ENCODE measurements at places on chromosomes 12 and 14.
A peak's percentile ranks its signal among the peaks of the same experiment; 100 is the strongest.

GRCh38 chr14:29898470-29898869 is 29.2 kb downstream of the PRKD1 start:
- DNase-seq = no peak

DNA sequence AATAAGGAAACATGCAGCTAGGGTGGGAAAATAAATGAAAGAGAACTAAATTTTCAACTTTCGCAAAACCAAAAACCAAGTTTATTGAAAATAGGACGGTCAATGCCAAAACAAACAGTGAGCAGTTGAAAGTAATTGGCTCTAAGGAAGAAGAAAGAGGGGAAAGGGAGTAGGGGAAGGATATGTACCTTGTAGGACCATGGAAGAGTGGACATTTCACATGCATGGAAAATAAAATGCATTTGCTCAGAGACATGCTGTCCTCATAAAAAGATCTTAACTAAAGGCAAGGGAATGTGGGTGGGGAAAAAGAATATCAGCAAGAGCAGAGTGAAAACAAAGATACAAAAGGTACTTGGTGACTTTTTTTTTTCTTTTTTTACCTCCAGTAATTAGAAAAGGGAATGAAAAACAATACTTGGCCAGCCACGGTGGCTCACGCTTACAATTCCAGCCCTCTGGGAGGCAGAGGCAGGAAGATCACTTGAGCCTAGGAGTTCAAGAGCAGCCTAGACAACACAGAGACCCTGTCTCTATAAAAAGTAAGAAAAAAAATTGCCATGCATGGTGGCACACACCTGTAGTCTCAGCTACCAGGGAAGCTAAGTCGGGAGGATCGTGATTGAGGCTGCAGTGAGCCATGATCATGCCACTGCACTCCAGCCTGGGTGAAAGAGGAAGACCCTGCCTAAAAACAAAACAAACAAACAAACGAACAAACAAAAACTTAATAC is 6.6 kb downstream of the TXNDC16 start:
- no peak for DNase-seq

DNA sequence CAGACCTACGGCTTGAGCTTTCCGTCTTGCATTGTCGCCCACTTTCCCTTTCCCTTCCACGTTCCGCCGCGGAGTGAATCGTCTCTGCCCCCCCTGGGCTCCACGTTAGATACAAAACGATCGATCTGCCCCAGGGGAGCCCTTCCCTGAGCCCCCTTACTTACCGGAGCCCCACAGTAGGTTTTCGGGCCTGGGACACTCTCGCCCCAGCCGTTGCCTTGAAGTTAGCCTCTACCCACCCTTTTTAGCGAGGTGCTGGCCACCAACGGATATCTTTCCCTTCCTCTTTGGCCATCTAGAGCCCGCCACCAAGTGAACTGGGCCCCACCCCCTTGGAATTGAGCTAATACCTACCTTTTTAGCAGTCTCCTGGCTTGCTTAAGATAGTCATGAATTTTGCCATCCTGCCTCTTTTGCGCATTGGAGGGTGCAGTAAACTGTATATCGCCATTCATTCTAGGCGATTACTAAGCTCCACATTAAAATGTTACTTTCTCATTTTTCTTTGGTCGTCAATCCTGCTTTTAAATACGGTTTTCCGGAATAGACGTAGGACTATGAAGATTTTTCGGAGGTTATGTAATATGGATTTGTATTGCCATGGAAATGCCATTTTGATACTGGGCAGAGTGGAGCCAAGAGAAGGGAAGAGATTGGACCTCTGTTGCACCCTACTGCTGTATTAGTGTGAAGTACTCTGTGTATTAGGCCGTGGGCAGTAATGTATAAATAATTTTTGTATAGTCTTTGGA is 764 bp downstream of the RBM25 start:
- DNase-seq = peak; percentile 19

- DNase-seq = no peak
Measured at GRCh38 chr14:47189911-47190484, 485.4 kb downstream of the MDGA2 start.

GRCh38 chr12:121300083-121300819 is 3.7 kb upstream of the CAMKK2 start:
- no peak for DNase-seq

- DNase-seq = no peak
Measured at GRCh38 chr14:61120576-61120975, 139.5 kb downstream of the SLC38A6 start.

DNA sequence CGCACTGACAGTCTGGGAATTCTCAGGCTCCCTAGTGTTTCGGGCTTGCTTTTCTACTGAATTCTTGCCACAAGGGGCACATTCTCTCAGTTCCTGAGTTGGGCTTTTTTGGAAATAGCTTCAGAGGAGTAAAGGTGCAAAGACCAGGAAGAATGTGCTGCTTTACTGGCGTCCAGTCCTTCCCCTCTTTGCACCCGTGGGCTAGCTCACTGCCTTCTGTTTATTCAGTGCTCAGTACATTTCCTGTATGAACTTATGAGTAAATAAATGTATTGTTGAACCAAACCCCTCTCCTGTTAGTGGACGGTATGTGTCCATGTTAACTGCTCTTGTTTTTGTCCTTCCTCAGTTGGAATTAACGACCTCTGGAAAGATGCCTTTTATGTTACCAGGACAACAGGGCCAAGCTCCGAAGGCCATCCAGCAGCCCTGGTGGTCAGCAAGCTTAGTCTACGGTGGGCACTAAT is 24.0 kb downstream of the GSG1 start:
- DNase-seq = no peak

GRCh38 chr14:50092006-50092555 is 24.3 kb downstream of the VCPKMT start:
- DNase-seq = no peak

DNA sequence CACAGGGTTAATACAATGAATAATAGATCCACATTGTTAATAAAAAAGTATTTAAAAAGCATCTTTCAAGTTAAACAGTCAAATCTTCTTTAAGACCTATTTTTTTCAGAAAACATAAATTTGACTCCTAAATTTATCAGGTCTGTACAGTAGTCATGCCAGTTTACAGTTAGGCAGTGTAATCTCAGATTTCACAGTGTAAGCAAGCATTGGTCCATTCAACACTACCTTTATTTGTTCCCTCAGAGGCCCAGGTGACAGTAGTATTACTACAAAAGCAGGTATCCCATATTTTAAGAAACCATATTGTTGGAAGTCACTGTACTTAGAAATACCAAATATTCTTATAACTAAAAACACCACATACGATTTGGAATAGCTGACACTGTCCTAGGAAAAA is 6.1 kb downstream of the ATP2B1 start:
- DNase-seq = no peak

DNA sequence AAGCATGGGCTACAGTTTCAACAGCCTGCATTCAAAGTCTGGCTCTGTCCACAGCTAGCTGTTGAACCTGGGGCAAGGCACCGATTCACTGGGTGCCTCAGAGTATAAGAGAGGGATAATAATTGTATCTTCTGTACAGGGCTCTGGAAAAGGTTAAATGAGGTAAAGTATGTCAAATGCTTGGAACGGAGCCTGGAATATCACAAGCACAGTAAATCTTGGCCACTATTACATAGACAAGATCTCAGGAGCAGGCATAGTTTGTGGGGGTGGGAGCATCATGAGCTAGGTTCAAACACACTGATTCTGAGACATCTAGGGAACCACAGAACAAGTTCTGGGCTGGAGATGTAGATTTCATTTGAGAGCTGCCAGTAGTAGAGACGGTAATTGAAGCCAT is 203.7 kb upstream of the NUDT4 start:
- no peak for DNase-seq

- DNase-seq = no peak
Measured at GRCh38 chr12:64752833-64753238, 6.4 kb downstream of the GNS start.

GRCh38 chr12:58804749-58805148 is 115.6 kb downstream of the LRIG3 start:
- no peak for DNase-seq

GRCh38 chr12:112331886-112332285 is 50.3 kb downstream of the HECTD4 start:
- DNase-seq = no peak

DNA sequence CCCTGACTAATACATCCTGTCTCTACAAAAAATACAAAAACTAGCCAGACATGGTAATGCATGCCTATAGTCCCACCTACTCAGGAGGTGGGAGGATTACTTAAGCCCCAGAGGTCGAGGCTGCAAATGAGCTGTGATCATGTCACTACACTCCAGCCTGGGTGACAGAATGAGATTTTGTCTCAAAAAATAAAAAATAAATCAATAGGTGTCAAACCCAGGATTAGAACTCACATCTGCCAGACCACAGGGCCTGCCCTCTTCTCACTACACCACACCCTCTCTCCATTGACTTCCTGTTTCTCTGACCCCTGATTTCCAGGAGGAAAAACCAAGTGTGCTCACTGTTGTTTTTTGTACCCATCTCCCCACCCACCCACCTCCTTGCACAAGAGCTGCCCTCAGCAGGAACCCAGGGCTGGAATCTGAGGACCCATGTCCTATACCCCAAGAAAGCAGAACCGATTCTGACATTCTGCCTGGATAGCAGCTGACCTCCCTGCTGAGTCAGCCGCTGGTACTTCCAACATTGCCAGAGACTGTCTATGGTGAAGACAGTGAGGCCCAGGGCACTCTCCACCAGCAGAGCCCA is 6.2 kb downstream of the CMKLR1 start:
- DNase-seq = peak; percentile 45

DNA sequence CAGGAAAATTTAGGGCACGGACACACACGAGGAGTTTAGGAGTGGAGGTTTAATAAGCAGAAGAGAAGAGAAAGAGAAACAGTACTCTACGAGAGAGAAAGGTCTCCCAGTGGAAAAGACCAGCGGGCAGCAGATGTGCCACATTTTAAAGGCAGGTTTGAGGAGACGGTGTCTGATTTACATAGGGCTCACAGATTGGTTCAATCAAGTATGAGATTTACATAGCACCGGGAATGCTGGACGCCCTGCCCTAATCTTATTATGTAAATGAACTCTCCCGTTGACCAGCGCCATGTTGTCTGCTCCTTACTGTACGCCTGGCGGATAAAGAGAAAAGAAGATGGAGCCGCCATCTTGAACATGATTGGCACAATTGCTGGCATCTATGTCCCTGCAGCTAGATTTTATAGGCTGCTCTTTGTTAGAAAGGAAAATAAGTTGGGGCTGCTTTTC is 17.9 kb downstream of the NFKBIA start:
- no peak for DNase-seq

GRCh38 chr12:129193263-129193871 is 340.1 kb downstream of the GLT1D1 start:
- no peak for DNase-seq

GRCh38 chr12:31249356-31249755 is 76.6 kb downstream of the SINHCAF start:
- no peak for DNase-seq

- no peak for DNase-seq
Measured at GRCh38 chr14:66434464-66434863, 51.7 kb upstream of the CCDC196 start.

DNA sequence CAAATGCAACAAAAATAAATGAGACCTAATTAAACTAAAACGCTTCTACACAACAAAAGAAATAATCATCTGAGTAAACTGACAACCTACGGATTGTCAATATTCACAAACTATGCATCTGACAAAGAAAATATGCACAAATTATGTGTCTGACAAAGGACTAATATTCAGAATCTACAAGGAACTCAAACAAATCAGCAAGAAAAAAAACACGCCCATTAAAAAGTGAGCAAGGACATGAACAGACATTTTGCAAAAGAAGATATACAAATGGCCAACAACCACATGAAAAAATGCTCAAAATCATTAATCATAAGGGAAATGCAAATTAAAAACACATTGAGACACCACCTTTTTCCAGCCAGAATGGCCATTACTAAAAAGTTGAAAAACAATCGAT is 37.0 kb downstream of the BLTP3B start:
- DNase-seq = no peak

DNA sequence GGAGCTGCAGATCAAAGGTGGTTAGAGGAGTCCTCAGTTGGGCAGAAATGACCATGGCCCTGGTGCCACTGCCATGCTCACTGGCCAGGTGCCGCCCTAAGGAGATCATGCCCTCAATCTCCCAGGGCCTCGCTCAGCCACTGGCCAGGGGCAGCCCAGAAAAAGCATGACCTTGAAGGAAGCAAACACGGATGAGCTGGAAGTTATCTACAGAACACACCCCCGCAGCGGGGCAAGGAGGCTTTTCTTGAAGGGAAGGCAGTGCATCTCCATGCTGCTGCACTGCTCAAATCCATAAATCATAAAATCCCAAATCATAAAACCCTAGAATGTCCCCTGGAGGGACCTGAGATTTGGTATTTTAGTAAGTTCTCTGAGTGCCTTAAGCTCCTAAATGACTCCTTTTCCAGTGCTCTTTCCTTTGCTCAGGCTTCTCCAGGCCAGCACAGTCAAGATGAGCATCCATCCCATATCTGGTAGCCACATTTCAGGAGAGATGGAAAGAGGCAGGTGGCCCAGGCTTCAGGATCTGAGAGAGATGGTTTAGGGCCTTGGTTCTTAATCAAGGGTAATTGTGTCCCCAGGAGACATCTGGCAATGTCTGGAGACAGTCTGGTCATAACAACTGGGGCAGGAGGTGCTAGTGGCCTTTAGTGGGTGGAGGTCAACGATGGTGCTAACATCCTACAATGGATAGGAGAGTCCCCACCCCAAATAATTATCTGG is 217.3 kb downstream of the RBM19 start:
- DNase-seq = no peak

- DNase-seq = peak; percentile 82
Measured at GRCh38 chr12:49288412-49288853, 6.5 kb upstream of the PRPH start.

DNA sequence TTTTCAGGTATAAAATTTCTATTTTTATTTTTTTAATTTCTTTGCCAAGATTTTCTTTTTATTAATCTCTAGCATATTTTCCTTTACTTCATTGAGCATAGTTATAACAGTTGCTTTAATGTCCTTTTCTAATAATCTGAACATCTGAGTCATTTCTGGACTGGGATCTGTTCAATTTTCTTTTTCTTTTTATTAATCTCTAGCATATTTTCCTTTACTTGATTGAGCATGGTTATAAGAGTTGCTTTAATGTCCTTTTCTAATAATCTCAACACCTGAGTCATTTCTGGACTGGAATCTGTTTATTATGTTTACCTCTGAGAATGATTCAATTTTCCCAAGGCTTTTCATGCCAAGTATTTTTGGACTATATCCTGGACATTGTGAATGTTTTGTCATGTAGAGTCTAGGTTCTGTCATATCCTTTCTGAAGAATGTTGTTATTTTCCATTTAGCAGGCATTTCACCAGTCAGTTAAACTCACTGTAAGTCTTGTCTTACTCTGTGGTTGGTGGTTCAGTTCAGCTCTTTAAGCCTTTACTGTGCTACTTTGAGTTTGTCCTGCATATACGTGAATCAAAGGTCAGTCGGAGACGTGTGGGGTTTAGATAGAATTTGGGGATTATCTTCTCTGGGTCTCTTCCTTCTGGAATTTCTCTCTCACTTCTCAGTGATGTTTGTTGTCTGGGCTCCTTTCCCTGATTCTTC is 20.3 kb downstream of the TTC6 start:
- DNase-seq = no peak

- DNase-seq = no peak
Measured at GRCh38 chr12:99024870-99025269, 379.8 kb downstream of the APAF1 start.
